Kidney epithelial cell (primary cell): ENCODE measurements at places on chromosomes 2 and 18. TPM values are rescaled to one million over a fixed set of nuclear protein-coding genes. Genes with fewer than 3 reads are reported as not detected.

The LGALSL gene
- total RNA-seq: 9.9 and 15.9 TPM in 2 replicates

The PRKCE gene
- total RNA-seq: 21.0 and 28.5 TPM in 2 replicates

The SH3BP4 gene
- 115 and 119 TPM in 2 replicates for total RNA-seq

- DNase-seq: no peak
Observed at GRCh38 chr18:45628979-45629958, 14.0 kb downstream of the SLC14A2 start.
